ENCODE measurements at places on chromosomes 3 and 15.

DNA sequence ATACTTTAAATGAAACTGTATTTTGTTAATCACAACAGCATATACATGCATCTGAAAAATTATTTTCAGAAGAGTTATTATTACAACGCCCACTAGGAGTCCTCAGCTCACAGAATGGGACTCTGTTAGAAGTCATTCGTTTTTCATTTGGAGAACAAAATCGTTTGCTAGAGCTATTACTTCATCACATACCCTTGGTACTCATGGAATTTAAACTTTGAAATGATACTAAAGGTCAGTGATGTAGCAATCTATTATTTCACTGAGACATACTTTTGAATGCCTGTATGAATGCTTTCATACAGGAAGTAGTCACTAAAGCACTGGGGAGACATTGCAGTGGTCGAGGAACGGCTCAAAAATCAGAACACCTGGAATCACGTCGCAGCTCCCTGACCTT is 198.1 kb downstream of the MBNL1 start:
- DNase-seq = no peak

- DNase-seq = no peak
Observed at GRCh38 chr3:189053322-189053721, 118.4 kb upstream of the TPRG1 start.

DNA sequence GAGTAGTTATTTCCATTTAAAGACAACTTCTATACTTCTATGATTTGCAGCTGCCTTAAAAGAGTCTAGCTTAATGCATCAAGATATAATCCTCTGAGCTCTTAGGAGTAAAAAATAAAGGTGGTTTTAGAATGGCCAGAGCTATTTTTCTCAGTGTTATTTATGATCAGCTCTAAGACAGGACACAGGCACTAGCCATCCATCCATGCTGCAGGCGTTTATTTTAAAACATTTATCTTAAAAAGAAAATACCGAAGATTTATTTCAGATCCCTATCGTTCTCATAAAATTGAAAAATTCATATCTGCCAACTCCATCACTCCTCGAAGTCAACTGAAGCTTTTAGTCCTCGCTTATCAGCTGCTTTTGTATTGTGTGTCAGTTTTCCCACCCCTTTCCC is 243.5 kb downstream of the CLSTN2 start:
- no peak for DNase-seq

DNA sequence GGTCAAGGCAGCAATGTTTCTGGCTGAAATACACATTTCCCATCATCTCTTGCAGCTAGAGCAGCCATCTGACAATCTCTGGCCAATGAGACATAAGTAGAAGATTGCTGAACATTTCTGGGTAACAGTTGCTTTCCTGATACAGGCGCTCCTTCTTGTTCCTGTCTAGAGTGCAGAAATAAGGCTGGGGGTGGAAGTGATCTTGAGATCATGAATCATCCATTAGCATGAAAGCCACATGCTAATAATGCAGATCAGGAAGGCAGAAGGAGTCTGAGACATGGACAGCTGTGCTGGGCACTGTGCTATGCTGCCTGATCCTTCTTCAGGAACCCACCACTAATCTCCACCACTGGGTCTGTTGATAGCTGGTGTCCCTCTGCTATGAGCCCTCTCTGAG is 14.8 kb upstream of the TMEM108 start:
- no peak for DNase-seq

DNA sequence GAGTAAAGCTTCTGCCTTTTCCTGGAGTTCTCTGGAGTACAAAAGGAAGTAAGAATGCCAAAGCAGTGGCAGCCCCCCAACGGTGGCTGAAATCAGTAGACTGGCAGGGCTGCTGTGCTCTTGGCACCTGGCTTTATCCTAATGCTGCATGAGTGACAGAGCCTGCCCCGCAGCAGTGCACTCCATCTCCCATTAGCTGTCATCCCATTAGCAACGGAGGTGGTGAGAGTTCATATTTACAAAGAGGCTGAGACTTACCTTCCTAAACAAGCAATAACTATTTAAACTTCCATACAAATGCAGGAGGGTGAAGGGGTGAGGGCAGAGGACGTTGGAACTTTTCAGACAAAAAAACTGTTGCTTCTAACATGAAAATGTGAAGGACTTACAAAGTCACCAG is 51.9 kb downstream of the SERPINI1 start:
- DNase-seq = no peak

GRCh38 chr3:107910713-107911259 is 180.0 kb downstream of the CD47 start:
- DNase-seq = peak; percentile 68

- DNase-seq = no peak
Observed at GRCh38 chr15:95853350-95853749, 477.1 kb upstream of the NR2F2 start.

- peak; percentile 48 for DNase-seq
Observed at GRCh38 chr3:29280404-29281093, at the start of gene RBMS3. Gene RBMS3 (plus strand): TSS chr3:29281071.

DNA sequence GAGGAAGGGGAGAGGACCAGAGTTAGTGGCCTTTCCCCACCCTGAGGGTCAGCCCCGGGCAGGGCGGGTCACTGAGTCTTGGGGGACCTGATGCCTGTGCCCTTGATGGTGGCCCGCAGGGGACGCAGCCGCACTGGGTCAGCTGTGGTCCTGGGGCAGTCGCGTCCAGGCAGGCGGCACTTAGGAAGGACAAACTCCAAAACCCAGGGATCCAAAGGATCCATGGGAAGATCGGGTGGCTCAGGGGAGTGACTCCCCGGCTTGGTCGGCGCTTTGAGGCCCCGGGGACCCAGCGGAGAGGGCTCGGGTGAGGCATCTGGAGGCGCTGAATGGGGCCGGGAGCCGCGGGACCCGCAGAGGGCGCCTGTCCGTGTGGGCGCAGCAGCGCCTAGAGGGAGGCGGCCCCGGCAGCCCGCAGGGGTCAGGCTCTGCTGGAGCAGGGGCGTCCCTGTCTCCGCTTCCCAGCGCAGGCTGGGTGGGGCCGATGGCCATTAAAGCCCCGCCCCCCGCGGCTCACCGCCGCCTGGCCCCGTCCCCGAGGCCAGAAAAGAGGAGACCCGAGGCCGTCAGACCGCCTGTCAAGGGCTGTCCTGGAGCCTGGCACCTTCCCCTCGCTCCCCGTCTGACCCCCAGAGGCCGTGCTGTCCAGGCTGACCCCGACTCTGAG is 17.5 kb downstream of the CIDEC start:
- DNase-seq = peak; percentile 55

DNA sequence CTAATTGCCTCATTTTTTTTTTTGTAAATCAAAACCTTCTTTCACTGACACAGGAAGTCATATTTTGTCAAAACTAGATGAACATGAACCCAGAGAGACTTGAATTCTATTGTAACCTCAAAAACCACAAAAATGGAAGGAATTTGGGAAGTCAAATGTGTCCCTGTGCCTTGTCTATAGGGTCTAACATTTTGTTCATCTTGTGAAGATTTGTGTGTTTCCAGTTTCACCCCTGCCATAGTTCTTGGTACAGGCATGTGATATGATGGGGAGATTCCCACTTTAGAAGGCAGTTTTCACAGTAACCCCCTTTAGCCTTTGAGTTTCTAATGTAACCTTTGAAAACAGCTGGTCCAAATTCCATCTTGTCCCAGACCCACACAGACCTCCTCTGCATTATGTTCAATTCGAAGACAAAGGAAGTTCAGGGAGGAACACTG is 318.5 kb upstream of the ADAMTS9 start:
- DNase-seq = no peak

DNA sequence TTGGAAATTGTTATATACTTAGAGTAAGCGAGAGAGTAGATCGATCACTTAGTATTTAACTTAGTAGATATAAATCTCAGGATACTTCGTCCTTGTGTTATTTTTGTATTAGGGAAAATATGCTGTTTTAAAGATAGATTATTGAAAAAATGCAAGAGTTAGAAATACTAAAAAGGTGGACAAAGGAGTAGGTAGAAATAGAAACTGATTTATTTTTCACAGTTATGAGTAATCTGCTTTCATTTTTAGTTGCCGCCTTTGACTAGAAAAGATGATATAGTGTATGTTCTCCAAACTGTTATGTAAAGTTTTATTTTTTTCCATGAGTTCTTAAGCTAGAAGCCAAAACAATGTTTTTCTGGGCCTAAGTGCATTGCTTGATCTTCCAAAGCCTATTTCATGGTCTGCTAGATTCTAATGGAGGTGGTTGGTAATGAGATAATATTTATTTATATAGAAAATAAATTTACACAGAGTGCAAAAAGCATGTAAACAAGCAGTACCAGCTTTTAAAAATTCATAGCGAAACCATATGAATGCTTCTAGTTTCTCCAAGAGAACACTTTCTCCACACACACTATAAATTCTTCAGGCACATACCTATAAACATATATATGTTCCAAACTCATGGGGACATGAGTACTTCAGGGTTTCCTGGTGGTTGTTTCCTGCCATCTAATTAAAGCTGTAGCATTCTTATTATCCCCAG is 61.1 kb downstream of the DIPK2A start:
- DNase-seq = no peak

- DNase-seq = no peak
Observed at GRCh38 chr3:193816656-193817311, 223.8 kb downstream of the OPA1 start.

DNA sequence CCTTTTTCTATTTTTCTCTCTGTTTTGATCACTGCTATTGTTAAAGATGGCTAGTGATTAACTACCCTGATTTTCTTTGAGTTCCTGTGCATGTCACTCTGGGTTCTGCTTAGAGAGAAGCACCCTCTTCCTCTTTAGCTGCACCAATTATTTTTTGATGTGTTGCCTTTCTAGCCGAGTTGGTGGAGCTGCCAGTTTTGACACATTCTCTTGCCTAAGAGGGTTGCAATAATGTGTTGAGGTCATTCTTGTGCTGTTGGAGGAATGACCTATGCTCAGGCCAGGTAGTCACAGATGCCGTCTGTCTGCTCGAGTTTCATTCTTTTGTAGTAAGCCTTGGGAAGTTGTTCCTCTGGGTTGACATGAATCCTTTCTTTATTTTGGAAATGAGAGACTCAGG is 84.6 kb upstream of the DPH6 start:
- DNase-seq = no peak

GRCh38 chr3:35780800-35781199 is 141.5 kb downstream of the ARPP21 start:
- DNase-seq = no peak

- no peak for DNase-seq
Observed at GRCh38 chr3:43790476-43790875, 99.7 kb downstream of the ABHD5 start.

GRCh38 chr3:143672396-143673165 is 175.7 kb downstream of the SLC9A9 start:
- DNase-seq = no peak

DNA sequence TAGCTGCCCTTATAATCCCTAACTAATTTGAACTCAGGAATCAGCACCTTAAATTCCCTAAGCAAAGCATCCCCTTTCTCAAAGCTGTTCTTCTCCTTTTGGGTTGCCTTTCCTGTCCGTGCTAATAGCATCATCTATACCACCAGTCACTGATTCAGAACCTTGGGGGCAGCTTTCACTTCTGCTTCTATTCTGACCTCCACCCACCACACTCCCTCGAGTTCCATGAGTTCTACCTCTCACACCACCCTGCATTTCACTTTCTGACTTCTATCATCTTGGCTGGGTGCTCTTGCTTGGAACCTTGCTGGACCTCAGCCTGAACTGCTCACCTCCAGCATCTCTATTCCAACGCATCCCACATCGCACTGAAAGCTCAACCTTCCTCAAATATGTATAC is 55.4 kb upstream of the KCNMB2 start:
- no peak for DNase-seq

- no peak for DNase-seq
Observed at GRCh38 chr3:101195951-101196713, 124.2 kb downstream of the IMPG2 start.

GRCh38 chr3:28575100-28575745 is 226.6 kb upstream of the AZI2 start:
- DNase-seq = peak; percentile 5

DNA sequence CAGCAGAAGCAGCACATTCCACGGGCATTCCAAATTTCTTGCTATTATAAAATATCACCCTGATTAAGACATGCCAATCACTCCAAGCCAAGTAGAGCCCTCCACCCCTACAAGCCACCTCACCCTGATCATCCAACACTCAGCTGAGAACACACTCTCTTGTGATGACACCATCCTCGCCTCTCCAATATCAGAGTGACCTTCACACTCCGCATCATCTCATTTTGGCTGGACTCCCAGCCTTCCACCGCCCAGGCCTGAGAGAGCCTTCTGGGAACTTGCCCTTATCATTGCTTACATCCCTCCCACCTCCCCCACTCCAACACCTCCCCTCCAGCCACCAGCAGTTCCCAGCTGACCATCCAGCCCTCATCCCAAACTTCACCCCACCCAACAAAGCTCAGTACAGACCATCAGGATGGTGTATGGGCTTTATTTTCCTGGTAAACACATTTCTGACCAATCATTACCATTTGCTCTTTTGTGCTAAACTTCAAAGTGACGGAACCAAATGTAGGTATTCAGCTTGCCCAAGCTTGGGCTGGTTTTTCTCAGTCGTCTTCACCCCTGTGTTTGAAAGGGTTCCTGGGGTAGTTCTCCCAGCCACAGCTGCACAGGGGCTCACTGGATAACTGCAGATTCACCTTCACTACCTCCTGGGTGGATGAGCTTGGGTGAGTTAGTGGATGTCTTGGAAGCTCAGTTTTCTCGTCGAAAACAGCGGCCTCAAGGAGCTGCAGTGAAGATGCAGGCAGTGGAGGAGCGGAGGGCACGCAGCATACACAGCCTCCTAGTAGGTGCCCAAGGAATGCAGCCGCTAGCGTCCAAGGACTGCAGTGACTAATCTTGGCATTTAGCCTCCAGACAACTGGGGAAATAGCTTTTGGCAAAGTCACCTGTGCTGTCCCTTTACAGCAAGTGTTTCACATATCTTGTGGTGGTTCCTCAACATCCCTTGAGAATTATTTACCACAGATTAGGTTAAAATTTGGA is 115.1 kb downstream of the LIPC start:
- no peak for DNase-seq

DNA sequence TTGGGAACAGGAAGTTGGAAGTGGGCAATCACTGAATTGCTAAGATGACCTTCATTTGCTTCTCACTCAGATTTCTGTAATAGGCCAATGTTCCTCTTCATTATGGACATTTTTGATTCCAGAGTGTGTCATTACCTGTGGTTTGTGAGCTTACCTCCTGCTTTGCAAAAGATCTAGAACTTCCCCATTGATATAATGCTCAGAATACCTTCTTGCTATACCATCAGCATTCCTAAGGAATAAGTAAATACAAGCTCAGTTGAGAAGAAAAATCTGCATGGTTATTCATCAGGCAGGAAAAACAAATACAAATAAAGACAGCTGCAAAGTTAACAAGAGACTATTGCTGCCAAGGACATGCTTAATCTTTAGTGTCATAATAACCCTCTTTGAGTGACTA is 5.6 kb upstream of the RPL14 start:
- no peak for DNase-seq

DNA sequence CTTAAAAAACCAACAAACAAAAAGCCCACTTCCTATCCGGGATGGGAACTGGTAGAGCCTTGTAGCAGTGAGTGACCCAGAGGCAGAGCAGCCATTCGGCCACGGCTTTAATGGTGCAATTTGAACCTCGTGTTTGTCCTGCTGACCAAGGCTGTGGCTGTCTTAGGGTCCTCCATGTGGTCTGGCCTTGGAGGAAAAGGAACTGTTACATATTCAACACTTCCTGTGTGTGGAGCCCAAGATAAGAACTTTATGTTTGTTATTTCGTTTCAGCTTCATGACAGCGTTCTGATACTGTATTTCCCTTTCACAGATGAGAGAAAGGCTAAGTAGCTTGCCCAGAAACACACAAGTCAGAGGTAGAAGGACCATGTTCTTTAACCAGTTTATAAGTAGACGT is 269.8 kb downstream of the SV2B start:
- DNase-seq = no peak
